ENCODE measurements at places on chromosomes 6 and 20.

DNA sequence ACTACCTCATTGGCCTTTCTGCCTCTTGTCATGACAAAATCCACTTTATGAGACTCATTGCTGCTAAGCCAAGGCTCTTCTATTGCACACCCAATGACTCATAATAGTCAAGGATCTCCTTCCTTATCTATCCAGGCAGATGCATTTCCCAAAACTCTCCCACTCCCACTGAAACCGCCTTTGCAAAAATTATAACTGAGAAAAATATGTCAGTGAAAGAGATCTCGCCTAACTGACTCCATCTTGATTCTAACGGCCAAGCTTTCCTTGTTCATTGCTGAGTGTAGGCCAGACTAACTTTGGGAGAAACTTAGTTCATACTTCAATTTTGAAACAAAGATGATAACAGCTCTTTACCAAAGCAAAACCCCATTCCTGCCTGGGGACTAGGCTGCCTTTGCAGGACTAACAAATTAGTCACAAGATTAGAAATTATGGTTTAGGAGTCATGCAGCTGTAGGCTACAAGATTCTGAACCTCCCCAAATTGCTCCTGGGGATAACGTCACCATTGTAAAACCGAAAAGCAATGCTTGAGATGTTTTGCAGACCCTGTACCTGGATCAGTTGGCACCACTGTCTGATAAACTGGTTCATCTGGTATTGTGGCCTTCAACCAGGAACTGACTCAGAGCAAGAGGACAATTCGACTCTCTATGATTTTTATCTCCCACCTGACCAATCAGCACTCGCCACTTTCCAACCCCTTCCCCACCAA is 47.1 kb downstream of the HAO1 start:
- no peak for DNase-seq

DNA sequence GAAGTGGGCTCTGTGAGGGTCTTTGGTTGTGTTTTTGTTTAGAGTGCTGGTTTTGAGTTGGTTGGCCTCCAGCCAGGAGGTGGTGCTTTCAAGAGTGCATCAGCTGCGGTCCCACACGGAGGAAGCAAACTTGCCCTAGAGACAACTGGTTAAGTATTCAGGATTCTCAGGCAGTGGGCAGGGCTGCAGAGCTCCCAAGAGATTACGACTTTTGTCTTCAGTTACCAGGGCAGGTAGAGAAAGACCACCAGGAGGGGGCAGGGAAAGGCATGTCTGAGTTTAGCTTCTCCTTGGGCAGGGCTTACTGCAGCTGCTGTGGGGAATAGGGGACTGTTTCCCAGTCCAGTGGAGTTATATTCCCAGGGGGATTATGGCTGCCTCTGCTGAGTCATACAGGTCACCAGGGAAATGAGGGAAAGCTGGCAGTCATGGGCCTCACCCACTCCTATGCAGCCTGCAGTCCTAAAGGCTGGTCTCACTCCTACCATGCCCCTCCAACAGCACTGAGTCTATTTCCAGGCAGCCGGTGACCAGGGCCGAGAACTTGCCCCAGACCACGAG is 64.3 kb downstream of the TTI1 start:
- no peak for DNase-seq

- DNase-seq = no peak
Observed at GRCh38 chr6:135066397-135066796, 11.8 kb upstream of the HBS1L start.

GRCh38 chr6:10082385-10082784 is 332.5 kb downstream of the TFAP2A start:
- no peak for DNase-seq

GRCh38 chr6:157244175-157244574 is 79.1 kb downstream of the TMEM242 start:
- DNase-seq = no peak

DNA sequence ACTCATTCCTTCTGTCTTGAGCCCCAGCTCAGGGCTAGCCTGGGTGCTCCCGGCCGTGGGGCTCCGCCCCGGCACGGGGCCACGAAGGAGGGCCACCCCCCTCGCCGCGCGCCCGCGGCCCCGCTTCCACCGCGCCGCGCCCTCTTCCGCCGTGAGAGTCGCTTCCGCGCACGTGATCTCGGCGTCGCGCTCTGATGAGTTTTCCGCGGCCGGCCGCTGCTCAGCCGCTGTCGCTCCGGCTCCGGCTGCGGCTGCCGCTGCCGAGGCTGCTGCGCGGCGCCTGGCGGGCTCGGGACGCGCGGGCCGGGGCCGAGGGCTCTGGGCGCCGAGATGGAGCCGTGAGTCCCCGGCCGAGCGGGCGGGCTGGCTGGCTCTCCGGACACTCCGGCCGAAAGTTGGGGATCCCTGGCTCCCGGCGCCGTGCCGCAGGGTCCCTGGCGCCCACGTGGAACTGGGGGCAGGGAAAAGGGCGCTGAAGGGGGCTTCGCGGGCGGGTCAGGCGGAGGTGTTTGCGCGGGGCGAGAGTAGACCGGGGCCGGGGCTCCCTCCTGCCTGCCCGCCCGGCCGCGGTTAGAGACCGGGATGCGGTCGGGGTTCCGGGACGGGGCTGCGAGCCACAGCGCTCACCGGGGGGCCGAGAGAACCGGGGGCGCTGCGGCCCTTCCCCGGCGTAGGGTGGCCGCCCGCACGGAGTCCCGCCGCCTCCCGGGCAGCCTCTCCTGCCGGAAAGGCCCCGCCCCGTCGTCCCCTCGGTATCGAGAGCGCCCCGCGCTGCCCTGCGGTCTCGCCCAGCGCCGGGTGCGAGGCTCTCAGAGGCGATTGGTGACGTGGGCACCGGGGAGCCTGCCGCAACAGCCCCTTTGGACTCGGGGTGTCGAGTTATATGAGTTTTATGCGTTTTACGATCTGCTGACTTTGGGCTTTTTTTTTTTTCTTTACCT is at the start of gene TMEM181:
Gene TMEM181 (plus strand): TSS at position 197 of the 941 bp plus-strand sequence. CDS start 134 bp downstream, at position 331.
- peak; percentile 78 for DNase-seq

- no peak for DNase-seq
Observed at GRCh38 chr6:21478883-21479539, 114.5 kb upstream of the SOX4 start.

DNA sequence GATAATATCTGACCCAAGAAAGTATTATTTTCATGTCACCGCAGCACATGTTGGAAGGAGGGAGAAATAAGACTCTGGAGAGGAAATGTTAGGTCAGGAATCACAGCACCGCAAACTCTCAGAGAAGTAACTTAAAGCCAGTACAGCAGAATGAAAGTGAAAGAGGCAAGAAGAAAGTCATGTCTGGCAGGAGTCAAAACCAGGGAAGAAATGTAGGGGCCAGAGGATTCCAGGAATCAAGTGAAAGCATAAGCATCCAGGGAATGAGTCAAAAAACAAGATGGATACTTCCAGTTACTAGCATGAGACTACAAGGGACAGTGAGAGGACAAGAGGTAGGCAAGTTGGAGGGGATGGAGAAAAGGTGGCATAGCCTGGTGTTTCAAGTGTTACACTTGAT is 80.4 kb downstream of the AK9 start:
- DNase-seq = no peak

- DNase-seq = no peak
Observed at GRCh38 chr6:36345681-36346466, 9.2 kb upstream of the BNIP5 start.

GRCh38 chr6:170464080-170464479 is 89.0 kb downstream of the PSMB1 start:
- no peak for DNase-seq

DNA sequence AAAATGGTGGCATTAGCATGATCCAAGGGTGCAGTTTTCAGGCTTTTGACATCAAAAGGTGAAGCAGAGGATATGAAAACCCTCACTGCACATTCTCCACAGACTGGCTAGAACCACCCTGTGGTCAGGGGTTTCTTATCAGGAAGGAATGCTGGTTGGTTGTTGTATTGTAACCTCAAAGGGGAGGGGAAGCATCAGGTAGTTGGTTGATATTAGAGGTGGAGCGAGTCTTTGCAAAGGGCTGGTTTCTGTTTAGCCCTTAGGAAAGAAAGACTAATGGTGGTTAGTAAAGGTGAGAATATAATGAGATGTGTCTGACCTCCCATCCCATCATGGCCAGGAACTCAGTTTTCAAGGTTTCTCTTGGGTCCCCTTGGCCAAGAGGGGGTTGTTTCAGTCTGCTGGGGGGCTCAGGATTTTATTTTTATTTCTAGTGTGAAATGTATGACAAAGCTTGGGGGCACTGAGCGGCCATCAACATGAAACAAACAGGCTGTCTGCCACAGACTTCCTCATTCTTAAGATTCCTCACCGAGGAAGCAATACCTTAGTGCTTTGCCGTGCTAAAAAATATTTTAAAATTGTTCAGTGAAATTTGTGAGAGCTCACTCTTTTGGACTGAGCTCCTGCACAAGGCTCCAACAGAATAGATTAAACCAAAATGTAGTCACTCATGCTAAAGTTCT is 47.5 kb upstream of the PROKR2 start:
- no peak for DNase-seq

- DNase-seq = no peak
Observed at GRCh38 chr20:33554914-33555420, 65.1 kb downstream of the CBFA2T2 start.

GRCh38 chr20:57048027-57048869 is 218.2 kb downstream of the BMP7 start:
- DNase-seq = no peak

DNA sequence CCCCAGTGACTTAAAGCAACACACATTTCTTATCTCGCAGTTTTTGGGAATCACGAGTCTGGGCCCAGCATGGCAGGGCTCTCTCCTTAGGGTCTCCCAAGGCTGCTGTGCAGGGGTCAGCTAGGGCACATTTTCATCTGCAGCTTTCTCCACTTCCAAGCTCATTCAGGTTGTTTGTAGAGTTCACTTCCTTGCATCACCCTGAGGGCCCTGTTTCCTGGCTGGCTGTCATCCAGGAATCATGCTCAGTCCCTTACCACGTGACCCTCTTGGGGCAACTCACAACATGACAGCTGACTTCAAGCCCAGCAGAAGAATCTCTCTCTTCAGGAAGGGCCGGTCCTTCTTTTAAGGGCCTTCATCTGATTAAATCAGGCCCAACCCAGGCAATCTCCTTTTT is 21.3 kb downstream of the SNAP25 start:
- DNase-seq = no peak

DNA sequence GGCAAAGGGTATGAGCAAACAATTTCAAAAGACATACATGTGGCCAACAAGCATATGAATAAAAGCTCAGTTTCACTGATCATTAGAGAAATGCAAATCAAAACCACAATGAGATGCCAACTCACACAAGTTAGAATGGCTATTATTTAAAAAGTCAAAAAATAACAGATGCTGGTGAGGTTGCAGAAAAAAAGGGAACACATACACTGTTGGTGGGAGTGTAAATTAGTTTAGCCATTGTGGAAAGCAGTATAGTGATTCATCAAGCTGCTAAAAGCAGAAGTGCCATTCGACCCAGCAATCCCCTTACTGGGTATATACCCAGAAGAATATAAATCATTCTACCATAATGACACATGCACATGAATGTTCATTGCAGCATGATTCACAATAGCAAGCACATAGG is 6.7 kb upstream of the KHDC1L start:
- no peak for DNase-seq

GRCh38 chr20:51531141-51531710 is 11.3 kb downstream of the NFATC2 start:
- peak; percentile 40 for DNase-seq

GRCh38 chr6:87959083-87959482 is 88.6 kb upstream of the SPACA1 start:
- no peak for DNase-seq

DNA sequence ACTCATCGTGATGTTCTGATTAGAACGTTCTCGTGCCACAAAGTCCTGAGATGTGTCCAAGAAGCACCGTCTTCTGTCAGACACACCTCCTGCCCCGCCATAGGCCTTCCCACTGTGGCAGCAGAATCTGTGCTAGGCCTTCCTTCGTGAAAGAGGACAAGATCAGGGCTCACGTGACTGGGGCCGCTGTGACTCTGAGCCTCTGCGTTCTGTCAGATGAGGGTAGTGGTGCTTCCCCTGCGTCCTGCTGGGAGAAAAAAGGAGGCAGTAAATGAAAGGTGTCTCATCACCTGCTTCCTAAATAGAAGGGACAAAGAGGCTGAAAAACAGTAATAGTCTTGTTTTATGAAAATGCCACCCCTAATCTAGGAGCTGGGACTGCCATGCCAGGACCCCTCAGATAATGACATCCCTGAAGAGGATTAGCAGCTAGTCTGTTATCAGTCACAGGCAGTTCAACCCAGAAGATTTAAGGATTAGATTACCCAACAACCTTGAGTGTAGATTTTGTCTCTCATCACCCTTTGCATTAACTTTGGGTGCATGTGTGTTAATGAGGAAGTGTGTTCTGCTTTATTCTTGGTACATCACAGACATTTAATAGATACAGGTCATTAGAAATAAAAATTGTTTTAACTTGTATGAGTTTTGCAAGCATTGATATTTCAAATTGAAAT is 4.1 kb downstream of the DNAJC5 start:
- no peak for DNase-seq

DNA sequence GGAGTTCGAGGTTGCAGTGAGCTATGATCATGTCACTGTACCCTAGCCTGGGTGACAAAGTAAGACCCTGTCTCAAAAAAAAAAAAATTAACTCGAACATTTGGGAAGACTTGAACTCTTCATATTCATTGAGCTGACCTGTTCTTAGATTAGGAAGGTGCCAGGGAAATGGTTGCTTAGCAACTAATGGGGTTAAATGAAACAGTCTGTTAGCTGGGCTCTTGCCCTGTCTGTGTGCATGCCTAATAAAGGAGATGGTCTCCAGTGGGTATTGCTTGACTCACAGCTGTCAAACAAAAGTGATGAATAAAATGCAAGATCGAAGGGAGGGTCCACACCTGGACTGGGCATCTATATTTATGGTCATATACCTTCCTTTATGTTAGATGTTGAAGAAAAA is 101.8 kb downstream of the KLHL32 start:
- no peak for DNase-seq

DNA sequence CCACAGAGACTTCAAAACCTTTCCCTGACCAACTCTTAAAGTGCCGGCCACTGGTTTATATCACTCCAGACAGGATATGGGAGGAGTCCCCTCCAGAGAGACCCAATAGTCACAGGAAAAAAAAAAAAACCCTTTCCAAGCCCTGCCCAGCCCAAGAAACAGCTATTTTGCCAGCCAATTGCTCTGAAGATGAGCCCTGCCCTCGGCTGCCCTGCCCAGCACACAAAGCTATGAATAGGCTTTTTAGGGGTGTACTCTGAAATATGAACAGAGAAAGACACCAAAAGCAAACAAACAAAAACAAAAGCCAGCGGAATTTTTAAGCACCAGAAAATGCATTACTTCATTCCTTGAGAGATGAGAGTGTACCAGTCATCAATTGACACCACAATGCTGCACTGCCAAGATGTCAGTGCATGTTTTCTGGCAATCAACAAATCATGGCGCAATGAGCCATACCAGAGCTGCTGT is 275.1 kb downstream of the C6orf118 start:
- no peak for DNase-seq

GRCh38 chr6:30411515-30412207 is 66.7 kb downstream of the RPP21 start:
- peak; percentile 43 for DNase-seq

Measured in stimulated activated CD8-positive, alpha-beta memory T cell treated with anti-CD3 and anti-CD28 coated beads, Interleukin-7, amount 100 ng/mL, for 1 hour (primary cell).